ENCODE measurements at places on chromosomes 1 and 21.

DNA sequence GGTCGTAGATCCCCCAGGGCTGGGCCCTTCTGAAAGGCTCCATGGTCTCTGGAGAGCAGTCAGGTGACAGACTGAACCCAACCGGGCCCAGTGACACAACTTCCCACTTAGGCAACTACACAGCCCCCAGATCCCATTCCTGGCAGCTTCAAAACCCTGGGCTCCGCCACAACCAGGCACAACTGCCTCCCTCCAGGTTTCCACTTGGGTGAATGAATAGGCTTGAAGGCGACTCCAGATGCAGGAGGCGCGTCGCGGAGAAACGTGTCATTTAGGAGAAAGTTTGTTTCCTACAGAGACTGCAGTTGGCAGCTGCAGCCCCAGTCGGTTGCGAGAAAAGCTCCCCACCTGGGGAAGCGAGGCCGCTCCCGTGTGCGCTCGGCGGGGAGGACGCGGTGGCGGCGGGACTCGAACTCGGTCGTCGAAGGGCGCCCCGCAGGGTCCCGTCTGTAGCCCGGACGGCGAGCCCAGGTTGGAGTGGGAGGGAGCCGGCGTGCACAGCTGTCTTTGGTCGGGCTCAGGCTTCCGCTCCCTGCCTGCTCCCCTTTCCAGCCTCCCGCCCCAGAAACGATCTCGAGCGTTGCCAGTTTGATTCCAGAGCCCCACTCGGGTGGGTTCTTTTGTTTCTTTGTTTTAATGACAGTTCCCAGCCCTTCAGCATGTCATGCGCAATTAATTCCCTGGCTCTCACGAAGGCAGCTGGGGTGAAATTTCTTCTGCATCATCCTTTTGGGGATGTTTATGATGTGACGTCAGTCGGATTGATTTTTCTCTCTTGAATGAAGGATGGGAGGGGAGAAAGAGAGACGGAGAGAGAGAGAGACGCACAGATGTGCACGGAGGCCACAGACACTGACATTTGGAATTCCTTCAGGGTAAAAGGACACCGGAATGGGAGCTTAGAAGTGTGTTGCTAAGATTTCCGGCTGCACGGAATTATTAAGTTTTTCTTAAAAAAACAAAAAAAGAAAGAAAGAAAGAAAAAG, 862 bp upstream of the SGIP1 start:
- no peak for DNase-seq

DNA sequence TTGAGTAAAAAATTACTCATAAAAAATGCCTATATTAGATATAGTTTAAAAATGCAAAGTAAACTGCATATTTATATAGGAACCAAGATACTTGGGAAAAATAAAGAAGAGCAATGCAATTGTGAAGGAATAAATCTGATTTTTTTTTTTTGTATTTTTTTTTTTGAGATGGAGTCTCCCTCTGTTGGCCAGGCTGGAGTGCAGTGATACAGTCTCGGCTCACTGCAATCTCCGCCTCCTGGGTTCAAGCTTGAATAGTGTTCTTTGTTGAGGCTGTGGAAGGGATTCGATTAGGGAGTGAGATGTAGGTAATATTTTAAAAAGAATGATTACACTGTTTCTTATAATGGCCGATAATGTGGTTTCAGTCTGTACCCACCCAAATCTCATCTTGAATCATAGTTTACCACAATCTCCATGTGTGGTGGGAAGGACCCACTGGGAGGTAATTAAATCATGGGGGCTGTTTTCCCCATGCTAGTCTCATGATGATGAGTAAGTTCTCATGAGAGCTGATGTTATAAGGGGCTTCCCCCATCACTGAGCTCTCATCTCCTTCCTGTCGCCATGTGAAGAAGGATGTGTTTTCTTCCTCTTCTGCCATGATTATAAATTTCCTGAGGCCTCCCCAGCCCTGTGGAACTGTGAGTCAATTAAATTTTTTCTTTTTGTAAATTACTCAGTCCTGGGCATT, 1765.9 kb downstream of the PLA2G4A start:
- DNase-seq: no peak

GRCh38 chr1:61313906-61314422, 231.6 kb downstream of the NFIA start:
- DNase-seq: no peak

GRCh38 chr1:31300193-31300592, 3.4 kb downstream of the ZCCHC17 start:
- no peak for DNase-seq

GRCh38 chr1:23444596-23445390, 20.2 kb upstream of the TCEA3 start:
- no peak for DNase-seq

- DNase-seq: no peak
Measured at GRCh38 chr1:57839067-57839466, 415.2 kb upstream of the DAB1 start.

DNA sequence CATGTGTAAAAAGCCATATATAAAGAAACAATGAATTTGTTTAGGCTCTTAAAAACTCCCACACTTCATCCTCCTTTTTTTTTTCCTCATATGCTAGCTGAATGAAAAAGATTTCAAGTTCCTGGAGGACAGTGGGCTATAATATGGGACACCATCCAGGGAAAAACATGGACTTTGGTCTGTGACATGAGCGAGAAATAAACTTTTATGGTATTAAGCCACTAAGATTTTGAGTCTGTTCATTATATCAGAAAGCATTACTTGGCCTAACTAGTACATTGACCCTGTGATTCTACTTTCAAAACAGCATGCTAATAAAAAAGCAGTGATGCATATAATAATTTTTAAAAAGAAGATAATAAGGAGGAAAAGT, 392.3 kb upstream of the CAMK1G start:
- no peak for DNase-seq

DNA sequence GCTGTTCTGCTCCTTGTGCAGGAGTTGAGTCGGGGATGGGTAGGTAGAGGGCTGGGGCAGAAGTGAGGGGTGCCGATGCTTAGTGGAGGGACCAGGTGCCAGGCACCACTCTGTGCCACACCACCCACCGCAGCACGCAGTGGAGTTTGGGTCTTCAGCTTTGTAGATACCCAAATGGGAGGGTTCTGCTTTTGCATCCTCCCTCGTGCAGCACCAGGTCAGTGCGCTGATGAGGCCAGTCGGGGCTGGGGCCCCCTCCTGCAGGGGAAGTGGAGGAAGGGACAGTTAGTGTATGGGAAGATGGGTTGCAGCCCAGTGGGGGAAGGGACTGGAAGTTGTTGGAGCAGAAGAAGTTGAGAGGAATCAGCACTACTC, 244.0 kb downstream of the RHOU start:
- DNase-seq: no peak

DNA sequence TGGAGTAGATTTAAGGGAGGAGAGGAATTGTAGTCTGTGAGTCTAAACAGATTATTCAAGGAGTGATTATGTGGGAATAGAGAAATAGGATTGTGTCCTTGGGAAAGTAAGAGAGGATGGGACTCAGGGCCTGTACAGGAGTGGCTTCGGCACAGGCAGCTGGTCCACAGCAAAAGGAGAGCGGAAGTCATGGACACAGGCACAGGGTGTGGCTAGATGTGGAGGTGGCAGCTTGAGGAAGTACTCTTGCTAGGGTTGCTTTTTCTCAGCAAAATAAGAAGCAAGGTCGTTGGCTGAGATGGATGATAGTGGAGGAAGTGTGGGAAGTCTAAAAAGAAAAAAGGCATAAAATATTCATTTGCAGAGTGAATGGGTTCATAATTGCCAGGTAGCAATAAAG, 18.5 kb upstream of the ZNF648 start:
- no peak for DNase-seq

- DNase-seq: no peak
Measured at GRCh38 chr1:66542811-66543767, 9.1 kb downstream of the SGIP1 start.

GRCh38 chr1:188365874-188366273, 1537.1 kb downstream of the PLA2G4A start:
- DNase-seq: no peak

DNA sequence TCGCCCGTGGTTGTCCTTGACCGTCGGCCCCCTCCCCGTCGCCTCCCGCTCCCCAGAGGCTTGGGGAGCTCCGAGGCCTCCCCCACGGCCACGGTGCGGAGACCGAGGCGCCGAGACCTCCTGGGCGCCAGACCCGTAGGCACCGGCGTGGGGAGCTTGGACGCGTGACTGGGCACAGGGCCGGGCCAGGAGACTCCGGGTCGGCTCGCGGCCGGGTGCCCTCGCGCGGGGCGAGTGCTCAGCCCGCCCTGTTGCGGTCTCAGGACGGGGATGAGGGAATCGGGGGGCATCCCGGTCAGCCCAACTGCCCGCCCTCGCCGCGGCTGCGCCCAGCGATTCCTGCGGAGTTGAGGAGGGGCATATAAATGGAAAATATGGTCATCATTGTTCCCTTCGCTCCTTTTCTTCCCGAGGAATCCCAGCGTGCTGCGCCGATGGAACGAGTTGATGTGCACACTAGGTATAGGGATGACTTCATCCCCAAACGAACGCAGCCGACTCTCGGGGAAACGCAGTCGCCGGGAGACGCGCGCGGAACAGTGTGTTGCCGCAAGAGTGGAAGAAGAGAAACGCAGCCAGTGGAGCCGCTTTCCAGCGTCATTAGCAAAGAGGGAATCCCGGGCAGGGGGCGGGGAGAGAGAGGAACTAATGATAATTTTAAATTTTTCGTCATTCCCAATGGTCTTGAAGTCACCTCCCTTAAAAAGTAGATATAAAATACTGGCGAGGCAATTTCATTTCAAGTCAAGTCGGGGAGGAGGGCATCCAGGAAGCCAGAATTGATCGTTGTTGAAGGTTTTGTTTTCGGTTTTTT, 747 bp upstream of the ENAH start:
- no peak for DNase-seq

GRCh38 chr1:88873737-88874349, 17.5 kb downstream of the GTF2B start:
- DNase-seq: no peak

- DNase-seq: no peak
Measured at GRCh38 chr1:42620307-42620706, 37.9 kb upstream of the PPIH start.

DNA sequence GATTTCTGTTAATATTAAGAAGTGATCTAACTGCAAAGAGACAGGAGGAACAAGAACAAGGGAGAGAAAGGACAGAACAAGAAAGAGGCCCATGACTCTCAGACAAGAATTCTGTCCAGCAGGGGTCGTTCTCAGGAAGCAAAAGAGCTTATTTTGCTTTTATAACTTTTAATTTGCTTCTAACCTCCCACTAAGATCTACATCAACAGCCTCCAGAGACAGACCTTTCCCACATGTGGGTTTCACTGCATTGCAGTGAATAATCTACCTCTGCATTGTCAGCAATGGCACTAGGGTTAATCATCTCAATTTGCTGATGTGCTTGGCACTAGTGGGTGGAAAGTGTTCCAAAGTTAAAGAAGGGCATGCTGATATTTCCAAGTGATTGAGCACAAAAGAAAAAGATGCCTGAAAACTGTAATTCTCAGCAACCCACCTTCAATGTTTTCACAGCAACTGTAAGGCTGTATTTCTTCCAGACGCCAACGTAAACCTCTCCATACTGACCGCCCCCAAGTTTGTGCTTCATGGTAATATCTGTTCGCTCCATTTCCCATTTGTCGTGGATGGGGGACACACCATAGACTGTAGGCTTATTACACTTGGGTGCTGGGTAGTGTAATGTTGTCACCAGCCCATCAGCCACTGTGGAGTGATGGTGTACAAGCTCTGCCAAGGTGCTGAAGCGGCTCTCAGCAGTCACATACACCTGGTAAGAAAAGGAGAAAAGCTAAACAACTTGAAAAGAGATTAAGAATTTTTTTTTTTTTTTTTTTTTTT, 39.5 kb downstream of the TOR3A start:
- no peak for DNase-seq

GRCh38 chr1:16888860-16889816, 6.6 kb upstream of the RNU1-2 start:
- DNase-seq: no peak

GRCh38 chr1:44423591-44424537, 18.8 kb downstream of the RNF220 start:
- no peak for DNase-seq

DNA sequence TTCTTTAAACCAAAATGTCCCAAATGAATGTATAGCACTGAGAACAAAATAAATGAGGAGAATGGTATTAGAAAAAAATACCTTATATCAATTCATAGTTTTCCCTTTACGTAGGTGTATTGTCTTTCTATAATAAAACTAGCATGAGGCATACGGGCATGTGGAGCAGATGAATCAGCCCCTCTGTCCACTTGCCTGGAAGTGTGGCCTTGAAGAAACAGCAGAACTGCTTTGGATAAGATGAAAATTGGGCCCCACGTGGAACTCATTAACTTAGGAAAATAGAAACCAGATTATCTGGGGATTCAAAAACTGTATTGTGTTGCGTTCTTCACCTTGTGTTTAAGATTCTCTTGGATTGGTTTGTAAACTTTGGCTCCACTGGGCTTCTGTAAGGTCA, 356.8 kb upstream of the B3GALT2 start:
- no peak for DNase-seq

- no peak for DNase-seq
Measured at GRCh38 chr1:4319496-4319895, 334.9 kb upstream of the AJAP1 start.
